Endothelial cell of umbilical vein (primary cell): ENCODE measurements at places on chromosomes 1 and 21. TPM values are rescaled to one million over a fixed set of nuclear protein-coding genes. Genes with fewer than 3 reads are reported as not detected.

DNA sequence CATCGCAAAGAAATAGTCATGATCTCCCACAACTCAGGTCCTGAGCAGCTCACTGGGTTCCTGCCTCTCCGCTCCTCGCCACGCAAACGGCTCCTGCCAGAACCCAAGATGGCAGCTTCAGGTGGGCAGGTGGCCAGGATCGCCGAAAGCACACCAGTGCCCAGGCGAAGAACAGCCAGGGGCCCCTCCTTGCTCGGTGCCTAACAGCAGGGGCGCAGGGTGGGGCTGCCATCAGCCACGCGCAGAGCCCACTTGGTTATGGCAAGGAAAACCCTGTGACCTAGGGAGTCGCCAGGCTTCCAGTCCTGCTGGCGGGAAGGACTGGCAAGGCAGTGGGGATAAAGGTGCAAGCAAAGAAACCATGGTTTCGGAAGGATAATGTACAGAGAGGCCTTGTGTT lies 47.5 kb downstream of the ARID4B start:
- DNase-seq: no peak

- no peak for DNase-seq
These were observed 234.0 kb downstream of the NPHP4 start for GRCh38 chr1:5758000-5758858.

DNA sequence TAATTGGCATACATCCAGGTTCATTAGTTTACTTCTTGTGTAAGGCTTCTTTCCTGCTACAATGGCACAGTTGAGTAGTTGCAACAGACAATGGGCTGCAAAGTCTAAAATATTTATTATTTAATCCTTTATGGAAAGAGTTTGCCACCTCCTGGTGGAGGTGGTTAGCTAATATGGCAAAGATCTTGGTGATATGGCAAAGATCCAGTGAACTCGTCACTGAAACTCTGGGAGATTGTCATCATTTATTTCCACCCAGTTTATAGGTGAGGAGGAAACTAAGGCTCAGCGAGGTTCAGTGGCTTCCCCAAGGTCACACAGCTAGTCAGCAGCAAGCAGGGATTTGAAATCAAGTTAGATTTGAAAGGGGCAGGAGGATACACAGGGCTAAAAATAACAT lies 16.1 kb upstream of the IFFO2 start:
- peak; percentile 60 for DNase-seq

DNA sequence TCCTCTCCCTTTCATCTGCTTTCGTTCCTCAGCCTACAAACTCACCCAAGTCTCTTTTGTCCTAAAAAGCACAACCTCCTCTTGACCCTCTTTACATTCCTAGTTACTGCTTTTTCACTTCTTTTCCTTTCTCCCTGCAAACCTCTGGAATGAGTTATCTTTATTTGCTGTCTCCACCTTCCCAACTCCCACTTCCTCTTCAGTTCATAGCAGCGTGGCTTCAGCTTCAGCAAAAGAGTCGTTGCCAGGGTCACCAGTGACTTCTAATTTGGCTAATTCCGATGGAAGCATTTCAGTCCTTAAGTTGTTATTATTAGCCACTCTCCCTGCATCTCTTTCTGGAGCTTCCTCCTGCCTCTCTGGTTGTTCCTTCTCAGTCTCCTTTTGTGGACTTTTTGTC lies 6.2 kb upstream of the TMEM54 start:
- no peak for DNase-seq

GRCh38 chr1:203996126-203996525 lies 76.8 kb upstream of the SOX13 start:
- DNase-seq: no peak

DNA sequence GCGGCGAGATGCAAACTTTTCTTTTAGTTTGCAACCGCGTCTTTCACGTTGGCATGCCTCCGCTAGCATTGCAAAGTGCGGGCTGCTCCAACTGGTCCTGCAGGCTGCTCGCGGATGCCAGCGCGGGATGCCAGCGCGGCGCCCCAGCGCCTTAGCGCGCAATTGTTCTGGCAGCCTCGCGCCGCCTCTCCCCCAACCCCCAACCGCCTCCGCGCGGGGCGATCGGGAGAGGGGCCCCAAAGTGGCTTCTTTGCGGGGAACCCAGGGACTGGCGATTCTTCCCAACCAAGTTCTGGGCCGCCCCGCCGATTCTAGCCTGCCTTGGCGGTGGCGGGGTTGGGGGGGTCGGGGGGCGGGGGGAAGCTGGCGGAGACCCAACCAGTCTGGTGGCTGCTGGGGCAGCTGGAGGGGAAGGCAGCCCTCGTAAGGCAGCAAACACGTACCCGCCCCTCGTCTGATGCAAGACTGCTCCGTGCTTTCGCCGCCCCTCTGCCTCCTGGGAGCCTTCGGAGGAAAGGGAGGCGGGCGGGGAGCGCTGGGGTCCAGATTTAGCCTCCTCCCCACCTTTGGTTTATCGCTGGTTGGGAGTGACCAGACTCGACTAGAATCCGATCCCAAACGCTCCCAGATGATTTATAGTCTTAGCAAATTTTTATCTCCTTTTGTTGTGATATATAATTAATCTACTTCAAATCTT lies 756 bp downstream of the PHGDH start:
- DNase-seq: peak; percentile 69

DNA sequence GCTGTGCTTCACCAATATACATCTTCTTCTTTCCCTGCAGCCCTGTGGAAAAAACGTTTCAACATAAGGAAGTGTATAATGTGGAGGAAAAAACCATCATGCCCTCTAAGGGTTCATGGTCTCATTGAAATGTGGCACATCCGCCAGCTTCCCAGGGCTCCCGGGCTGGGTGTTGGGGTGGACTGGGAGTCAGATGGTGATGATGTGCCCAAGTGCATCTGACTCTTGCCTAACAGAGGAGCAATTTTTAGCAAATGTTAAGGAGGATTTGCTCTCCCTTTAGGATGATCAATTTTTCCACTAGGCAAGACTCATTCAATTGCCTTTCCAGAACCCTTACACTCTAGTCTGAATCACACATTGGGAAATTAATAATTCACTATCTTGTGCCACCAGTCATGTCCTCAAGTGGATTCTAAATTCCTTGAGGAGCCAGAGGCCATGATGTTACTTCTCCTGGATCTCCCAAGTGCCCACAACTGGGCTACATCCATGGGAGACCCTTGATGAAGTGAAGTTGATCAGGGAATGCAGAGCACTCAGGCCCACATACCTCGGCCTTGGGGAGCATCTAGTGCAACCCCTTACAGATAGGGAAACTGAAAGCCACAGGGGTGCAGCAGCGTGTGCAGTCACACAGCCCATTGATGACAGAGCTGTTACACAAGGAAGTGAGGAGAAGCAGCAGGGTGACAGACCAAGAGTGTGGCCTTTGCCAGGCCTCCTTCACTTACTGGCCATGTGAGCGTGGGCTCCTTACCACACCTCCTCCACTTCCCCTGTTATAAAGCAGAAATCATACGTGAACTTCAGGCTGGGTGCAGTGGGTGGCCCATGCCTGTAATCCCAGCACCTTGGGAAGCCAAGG lies 100.0 kb upstream of the SLC44A3 start:
- no peak for DNase-seq

DNA sequence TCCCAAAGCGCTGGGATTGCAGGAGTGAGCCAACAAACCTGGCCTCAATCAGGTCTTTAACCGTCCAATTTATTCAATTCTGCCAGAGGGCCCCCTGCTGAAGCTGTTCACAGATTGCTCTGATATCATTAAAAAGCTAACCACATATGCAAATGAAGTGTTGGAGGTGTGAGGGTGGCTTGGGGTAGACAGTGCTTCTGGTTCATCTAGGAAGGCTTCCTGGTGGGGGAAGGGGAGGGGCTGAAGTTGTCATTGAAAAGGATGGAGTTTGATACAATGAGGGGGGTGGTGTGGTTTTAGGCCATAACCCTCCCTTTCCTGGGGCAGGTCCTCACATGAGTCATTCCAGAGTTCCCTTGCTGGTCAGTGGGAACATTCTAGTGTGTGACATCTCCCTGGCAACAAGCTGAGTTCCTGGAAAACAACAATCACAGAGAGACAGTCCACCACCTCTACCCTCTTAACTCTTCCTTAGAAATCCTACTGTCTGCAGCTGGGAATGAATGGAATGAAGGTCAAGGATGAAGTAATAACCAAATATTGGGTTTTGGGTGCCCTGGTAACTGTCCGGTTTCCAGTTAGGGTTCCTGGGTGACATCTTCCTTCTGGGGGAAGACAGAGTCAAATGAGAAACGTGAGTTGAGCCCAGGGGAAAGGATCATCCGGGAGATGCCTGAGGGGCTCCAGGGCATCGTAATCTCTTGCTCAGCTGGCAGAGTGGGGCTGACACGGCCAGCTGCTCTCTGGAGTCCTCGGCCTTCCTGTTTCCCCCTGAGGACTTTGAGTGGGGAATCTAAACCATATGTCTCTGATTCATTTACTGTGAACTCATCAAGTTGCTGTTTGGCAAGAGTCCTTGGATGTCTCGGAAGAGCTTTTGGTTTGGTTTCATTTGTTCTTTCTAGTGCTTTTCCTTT lies 32.2 kb downstream of the BATF3 start:
- peak; percentile 77 for DNase-seq

DNA sequence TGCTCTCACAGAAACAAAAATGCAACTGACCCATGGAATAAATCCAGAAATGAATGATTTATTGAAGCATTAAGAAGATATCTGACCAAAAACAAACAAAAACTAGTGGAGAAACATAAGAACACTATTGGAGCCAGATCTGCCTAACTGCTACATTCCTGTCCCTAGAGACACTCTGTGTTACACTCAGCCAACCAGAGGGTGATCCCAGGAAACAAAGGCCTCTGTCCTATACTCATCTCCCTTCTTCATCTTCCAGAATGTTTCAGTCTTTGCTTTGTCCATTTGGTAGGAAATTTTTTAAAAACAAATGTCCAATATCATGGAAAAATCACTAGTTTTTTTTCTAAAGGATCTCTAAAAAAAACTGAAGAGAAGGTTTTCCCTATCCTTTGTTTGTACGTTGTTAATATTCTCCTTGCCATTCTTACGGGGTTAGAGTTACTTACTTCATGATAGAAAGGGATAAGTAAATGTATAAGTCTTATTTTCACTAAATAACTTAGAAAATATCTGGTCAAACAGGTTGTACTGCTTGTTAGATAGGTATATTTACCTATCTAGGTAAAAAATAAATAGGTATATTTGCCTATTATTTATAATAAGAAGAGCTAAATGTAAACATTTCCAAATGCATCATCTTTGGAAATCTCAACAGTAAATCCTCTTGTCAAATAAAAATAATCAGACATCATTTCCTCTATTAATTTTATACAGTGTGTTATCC lies 59.1 kb downstream of the NME7 start:
- no peak for DNase-seq

Gene NTRK1
- total RNA-seq: not detected in 2 replicates

Gene PRDM15
- total RNA-seq: 10.0 and 12.9 TPM in 2 replicates

Gene CFHR1
- not detected in 2 replicates for total RNA-seq

Gene GIPC2
- total RNA-seq: 7.7 and 9.6 TPM in 2 replicates

Gene NPHS2
- total RNA-seq: not detected in 2 replicates

Gene PCSK9
- 0.23 and 0.35 TPM in 2 replicates for total RNA-seq

Gene STIL
- 24.7 and 28.1 TPM in 2 replicates for total RNA-seq
